Inflammatory macrophage (primary cell): ENCODE measurements at places on chromosomes 5 and 9.

DNA sequence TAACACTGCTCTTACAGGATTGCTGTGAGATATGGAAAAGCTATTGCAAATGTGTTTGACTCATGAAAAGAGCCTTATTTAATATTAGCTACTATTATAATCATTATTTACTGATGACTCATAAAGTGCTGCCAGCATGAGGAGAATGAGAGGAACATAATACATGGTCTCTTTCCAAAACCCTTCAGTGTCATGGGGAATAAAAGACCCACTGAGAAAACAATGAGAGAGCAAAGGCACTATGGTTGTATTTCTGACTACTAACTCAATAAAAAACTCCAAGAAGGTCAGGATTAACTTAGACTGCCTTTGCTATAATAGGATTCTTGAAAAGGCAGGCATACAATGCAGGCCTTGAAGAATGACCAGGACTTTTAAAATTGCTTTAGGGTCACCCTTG, 633.5 kb downstream of the DTWD2 start:
- DNase-seq = no peak

GRCh38 chr5:125006011-125006685, 259.7 kb upstream of the ZNF608 start:
- no peak for DNase-seq

DNA sequence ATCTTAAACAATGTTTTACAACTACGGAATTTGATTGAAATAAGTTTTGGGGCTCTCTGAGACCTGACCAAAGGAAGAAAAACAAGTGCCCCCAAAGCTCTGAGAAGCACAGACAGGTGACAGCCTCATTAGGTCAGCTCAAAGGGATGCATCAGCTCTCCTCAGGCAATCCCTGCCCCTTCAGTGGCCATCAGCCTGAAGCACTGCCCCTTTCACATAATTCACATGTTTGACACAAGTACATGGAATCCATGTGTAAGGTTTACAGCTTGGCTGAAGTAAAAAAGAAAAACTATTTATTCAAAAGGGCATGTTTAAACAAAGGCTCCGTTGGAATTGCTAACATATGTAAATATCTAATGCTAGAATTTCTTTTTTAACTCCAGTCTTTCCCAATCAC, 56.3 kb downstream of the TSSK1B start:
- no peak for DNase-seq

DNA sequence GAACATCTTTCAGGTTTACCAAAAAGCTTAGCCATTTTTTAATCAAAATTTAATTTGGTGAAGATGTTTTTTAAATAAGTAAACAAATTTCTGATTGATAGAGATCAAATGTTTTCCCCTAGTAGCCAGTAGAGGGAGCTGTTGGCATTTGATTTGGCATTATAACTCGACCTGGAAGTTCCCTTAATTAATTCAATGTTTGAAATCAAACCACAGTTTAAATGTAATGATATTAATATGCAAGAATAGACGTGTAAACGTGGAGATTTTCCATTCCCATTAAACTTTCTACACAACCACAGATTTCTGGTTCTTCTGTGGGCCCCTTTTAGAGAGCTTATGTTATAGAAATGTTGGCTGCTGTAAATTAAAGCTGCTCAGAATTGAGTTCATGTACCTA, 148.1 kb upstream of the MPDZ start:
- DNase-seq = peak; percentile 35

DNA sequence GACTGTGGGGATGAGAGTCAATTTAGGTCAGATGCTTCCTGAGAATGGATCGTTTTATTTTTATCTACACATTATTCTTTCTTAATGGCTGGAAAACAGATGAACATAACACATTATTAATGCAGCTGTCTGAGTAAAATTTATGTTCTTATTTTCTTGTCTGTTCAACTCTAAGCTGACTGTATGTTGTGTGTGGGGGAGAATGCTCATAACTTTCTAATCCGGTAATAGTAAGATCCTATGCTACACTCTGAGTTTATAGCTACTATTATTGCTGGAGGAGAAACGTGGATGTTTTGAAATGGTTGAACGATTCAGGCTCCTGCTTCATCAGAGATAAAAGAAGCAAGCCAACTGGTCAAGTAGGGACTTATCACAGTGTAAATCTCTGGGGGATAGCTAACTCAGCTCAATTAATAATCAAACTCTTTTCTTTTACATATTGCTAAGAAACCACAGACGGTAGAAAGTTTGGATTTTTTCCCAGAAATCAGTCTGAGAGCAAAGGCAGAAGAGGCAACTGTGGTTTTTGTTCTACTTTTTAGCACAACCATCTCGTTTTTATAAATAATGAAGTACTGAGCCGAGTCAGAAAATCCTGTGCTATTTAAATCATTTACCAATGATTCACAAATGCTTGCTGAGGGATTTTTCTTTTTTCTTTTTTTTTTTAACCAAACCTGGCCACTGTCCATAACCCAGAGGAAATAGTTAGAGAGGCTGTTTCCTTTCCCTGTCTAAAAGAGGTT, 265.0 kb upstream of the FAM174A start:
- no peak for DNase-seq

DNA sequence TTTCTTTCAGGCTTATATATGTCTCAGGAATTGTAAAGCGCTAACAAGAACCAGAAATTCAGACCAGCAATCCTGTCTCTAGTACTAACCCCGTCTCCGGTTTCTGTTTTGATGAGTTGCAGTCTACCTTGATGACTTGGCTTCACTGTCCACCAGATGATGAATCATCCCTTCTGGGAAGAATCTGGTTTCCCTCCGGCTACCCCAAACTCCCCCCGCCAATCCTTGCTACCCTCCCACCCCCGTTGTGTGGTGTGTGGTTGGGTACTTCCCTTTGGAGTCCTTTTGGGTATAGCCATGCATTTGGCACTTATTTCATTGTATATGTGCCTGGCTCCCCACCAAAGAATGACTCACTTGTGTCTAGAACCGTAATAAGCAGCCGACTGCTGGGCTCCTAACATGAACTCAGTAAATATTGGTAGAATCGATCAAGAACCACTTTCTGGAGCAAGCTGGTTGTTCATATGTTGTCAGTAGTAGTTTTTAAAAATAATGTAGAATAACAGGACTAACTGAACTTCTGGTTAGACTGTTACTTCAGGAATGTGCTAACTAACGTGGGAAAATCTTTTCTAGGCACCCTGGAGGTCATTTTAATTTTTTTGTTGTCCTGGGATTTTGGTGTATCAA, 8.3 kb upstream of the TGFBI start:
- peak; percentile 92 for DNase-seq

DNA sequence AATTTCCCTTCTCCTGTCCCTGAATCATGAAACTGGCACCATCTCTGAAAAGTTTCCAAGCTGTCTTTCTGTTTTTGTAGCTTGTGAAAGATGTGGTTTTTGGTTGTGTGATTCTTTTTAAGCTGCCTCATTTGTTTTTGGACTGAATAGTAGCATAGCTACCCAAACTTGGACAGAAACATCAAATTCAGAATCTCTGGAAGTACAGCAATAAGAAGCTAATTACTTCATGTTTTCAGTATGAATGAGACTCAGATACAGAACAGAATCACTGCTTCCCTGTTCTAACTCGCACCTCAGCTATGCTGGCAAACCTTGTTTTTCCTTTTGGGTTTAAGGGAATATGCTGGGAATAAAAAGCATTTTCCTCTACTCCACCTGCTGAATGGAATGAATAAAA, 101.0 kb downstream of the FGF1 start:
- DNase-seq = no peak

- DNase-seq = peak; percentile 77
Observed at GRCh38 chr9:137029058-137029936, 1.3 kb upstream of the ABCA2 start.

- DNase-seq = no peak
Observed at GRCh38 chr5:66616520-66617225, 20.5 kb downstream of the MAST4 start.

GRCh38 chr5:160020266-160020770, 11.4 kb downstream of the TTC1 start:
- no peak for DNase-seq

- no peak for DNase-seq
Observed at GRCh38 chr5:87099968-87100367, 167.7 kb upstream of the RASA1 start.

GRCh38 chr9:131609099-131609830, 63.9 kb downstream of the PRRT1B start:
- no peak for DNase-seq

DNA sequence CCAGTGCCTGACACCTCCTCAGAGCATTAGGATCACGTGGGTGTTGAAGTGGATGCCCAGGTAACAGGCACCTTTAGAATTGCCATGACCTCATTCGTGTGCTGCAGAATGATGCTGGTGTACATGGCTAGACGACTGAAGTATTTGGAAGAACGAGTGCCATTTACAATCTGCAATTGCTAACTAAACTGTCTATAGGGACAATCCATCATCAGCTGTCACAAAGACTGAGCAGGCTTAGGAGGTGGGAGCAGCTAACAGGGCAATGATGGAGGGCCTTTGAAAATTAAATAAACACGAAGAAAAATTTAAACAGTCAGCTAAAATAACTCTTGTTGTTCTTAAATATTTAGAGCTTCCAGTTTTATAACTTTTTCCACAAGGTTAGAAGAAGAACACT, 375.8 kb downstream of the GADD45G start:
- DNase-seq = no peak

GRCh38 chr5:168319774-168320173, 28.3 kb downstream of the WWC1 start:
- DNase-seq = no peak

GRCh38 chr5:156922207-156922792, 40.7 kb downstream of the TIMD4 start:
- no peak for DNase-seq

DNA sequence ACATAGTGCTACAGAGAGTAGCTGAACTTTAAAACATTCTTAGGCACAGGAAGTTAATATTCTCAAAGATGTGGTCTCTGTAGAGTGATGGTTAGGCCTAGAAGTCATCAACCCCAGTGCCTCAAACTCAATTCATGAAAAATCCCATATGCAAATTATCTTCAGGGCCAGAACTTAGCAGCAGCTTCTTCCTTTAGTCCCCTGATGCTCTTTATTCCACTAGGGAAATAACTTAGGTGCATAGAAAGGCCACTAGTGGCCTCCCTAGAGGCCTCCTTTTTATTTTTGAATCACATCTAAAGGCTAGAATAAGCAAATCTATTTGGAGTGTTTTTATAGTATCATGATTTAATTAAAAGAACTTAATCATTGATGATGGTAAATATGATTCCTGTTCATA, 88.3 kb downstream of the GIN1 start:
- DNase-seq = no peak

GRCh38 chr5:73816656-73817420, 190.8 kb downstream of the ARHGEF28 start:
- no peak for DNase-seq

- DNase-seq = peak; percentile 51
Observed at GRCh38 chr9:132768932-132769905, 99.0 kb downstream of the GTF3C4 start.

- peak; percentile 84 for DNase-seq
Observed at GRCh38 chr5:33299621-33300208, 141.1 kb upstream of the TARS1 start.

- DNase-seq = peak; percentile 50
Observed at GRCh38 chr5:175867587-175868347, 3.6 kb upstream of the CPLX2 start.

DNA sequence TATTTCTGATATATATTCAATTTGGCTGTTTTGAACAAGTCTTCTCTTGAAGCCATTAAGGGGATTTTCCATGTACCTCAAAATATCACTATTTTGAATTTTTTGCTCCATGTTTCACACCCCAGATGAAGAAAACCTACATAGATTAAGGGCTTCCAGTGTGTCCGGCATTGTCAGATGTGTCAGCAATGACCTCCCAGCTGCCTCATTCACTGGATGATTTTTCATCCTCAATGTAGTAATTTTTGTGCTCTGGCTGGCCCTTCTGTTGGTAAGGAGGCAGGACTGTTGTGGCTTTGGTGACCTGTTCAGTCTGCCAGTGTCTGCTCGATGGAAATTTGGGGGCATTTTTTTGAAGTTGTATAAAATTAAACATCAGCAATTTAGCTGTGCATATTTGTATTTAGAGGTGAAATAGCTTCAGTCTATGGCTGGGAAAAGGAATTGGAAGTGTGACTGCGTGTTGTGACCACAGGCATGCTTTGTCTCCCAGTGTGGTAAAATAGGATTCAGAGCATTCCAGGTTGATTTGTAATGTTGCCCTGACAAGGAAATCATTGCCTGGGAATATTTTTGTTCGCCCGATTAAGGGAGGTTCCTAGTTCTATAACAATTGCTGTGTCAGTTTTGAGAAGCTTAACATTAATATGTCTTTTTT, 312.4 kb downstream of the ARHGEF28 start:
- no peak for DNase-seq

DNA sequence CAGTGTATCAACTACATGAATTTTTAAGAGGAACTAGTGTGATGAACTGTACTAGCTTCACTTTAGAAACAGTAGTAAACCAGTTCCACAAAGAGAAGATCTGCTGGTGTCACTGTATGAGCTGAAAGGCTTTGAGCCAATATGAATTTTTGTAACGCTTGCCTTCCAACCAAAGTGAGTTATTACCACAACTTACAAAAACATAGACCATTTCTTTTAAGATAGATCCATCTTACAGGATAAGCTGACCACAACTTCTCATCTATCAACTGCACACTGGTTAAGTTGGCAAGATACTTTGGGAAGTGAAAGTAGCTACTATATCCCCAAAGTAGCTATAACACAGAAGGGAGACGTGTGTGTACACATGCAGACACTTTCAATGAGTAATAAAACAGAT, 849.6 kb upstream of the DMAC1 start:
- DNase-seq = peak; percentile 40

GRCh38 chr9:21708260-21708711, 94.2 kb upstream of the MTAP start:
- no peak for DNase-seq

- DNase-seq = peak; percentile 87
Observed at GRCh38 chr5:1479581-1480188, 34.4 kb upstream of the SLC6A3 start.

DNA sequence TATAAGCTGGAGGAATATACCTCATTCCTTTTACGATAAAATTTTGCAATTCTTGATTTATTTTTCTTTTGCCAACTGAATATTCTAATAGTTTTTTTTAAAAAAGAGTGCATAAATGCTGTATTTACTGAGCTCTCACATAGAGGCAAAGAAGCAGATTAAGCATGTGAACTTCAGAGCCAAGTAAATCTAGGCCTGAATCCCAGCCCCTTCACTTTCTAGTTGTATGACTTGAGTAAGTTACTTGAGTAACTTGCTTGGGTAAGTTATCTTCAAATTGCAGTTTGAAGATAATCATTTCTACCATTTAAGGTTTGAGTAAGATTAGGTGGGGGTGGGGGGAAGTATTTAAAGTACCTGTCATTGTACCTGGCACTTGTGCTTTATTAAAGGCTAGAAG, 21.8 kb downstream of the LURAP1L start:
- DNase-seq = no peak
